ENCODE measurements at places on chromosomes 5 and 9.

DNA sequence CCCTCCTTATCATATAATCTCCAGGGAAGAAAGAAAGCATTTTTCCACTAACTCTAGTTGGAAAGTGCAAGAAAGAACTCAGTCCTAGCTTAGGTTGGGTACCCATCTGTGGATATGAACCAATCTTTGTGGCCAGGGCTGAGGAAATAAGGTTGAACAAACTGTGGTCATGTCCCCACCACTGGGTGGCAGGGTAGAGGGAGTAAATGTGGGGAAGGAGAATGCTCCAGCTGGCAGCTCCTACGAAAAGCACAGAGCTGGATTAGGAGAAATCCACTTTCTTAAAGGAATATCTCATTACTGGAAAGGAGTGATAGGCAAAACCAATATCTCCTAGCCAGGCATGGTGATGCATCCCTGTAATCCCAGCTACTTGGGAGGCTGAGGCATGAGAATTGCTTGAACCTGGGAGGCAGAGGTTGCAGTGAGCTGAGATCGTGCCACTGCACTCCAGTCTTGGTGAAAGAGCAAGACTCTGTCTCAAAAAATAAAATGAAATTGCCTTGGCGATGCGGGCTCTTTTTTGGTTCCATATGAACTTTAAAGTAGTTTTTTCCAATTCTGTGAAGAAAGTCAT lies 175.1 kb downstream of the CCDC192 start:
- DNase-seq: no peak

DNA sequence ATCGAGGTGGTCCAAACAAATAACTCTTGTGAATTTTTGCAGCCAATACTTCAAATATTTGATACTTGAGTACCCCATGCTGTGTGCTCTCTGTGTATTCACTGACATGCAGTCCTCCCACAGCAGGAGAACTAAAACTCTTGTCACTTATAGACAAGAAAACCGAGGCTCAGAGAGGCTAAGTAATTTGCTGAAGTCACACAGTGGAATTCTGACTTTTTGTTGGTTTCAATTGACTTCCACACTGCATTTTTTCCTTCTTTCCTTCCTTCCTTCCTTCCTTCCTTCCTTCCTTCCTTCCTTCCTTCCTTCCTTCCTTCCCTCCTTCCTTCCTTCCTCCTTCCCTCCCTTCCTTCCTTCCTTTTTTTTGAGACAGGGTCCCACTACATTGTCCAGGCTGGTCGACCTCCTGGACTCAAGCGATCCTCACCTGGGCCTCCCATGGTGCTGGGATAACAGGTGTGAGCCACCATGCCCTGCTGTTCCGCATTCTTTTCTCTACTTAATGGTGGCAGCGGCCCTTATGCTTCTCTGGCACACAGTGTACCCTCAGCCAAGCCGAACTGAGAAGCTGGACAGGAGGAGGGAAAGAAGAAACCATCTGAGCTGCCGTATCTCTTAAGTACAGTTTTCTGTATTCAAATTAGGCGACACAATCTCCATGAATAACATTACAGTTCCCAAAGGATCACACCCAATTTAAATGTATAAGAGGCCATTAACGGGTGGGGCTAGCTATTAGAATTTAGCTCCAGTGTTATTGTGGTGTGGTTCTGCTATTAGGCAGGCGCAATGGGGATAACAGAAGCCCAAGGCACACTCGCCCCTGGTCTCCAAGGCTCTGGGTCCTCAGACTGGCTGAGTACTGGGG lies 38.4 kb upstream of the GRHPR start:
- DNase-seq: no peak

- no peak for DNase-seq
Observed at GRCh38 chr5:138102454-138103318, 18.9 kb downstream of the WNT8A start.

DNA sequence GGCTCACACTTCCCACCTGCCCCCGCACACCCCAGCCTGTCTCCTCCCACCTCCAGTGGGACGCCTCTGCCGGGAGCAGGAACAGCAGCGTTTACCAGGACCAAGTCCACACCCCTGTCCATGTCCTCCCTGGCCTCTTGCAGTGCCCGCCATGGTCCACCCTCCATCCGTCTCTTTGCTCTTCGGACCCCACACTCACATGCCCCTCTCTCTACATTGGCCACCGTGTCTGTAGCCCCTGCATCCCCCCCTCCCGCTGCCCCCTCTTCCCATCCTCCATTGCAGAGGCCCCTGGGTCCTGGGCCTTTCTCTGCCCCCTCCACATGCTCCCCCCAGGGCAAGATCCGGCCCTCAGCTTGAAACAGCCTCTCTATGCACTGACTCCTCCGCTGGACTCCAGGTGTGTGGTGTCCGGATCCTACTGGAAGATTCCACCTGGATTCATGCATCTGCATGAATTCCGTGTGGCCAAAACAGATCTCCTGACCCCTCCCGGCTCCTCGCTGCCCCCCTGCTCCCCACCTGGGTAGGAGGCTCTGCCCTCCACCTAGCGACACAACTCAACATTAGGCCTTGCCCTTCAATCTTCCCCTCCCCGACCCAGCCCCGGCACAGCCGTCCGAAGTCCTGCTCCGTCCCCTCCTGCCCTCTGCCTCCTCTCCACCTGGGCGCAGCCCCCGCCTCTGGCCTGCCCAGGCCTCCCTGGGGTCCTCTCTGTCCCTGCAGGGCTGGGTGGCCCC lies 168.5 kb downstream of the OLFM1 start:
- no peak for DNase-seq

DNA sequence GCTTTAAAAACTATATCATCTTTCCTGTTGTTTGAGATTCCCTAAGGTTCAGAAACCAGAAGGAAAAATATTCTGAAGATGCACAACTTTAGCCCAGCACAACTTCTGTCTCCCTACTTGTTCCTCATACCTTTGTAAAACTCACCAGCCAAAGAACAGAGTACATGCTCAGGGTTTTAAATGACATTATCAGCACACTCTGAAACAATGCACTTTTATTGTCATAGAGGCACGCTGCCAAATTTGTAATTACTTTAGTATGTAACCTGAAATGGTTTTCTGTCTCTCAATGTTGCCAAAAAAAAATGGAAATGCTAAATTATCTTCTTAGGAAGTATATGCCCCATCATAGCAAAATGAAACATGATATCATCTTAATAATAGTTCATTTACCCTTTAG lies 383.6 kb upstream of the CDH6 start:
- DNase-seq: no peak

DNA sequence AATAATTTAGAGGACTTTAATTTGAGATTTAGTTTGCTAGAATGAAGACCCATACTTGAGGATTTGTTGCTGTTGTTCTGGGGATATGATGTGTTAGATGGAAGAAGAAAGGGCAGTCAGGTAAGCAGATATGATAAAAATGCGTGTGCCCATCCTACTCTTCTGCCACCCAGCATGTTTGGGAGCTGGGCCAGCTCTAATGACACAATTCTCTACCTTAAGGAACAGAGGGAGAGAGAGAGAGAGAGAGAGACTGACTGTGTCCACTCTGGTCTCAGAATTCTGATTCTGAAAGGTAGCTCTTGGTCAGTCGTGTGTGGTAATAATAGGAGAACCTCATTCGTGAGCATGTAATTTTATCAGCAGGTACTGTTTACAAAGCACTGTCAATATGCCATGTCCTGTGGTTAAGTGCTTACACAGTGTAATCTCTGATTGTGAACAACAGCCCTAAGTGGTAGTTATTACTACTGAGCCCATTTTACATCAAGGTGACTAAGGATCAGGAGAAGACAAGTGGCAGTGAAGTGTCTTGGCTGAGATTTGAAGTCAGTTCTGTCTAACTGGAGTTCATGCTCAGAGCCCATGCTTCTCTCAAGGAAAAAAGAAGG lies 307.4 kb upstream of the SEMA6A start:
- no peak for DNase-seq

DNA sequence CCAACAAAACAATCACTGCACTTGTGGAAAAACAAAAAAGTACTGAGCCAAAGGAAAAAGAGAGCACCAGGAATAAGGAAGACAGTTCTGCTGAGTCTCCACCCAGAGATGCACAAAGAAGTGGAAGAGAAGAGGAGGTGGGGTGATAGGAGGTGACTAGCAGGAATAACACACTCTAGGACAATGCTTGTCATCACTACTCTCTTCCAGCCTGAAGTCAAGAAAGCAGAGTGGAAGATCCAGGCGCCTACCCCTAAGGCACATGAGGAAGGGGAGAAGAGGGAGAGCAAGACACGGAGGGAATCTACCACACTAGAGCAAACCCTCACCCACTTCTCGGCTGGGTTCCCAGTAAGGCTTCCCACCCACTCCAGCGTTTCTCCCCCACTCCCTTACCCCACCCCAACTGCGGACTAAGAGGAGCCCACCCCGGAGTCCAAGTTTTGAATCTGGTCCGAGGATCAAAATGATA lies 1.7 kb downstream of the SLIT3 start:
- no peak for DNase-seq

DNA sequence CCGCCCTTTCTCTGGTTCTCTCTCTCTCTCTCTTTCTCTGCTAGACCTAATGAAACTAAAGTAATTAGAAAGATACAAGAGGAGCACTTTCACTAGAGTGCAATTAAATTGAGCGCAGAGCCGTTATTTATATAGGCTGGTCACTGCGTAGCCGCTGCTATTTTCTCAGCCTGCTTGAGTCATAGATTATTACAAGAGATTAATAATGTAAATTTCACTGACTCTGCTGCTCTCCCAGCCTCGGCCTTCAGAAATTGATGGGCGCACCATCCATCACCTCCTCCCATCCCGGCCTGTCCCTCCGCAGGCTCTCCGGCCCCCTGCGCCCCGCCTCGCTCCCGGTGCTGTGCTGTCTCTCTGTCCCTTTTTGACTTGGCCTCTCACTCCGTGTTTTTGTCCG lies 268.0 kb upstream of the MVB12B start:
- DNase-seq: no peak

DNA sequence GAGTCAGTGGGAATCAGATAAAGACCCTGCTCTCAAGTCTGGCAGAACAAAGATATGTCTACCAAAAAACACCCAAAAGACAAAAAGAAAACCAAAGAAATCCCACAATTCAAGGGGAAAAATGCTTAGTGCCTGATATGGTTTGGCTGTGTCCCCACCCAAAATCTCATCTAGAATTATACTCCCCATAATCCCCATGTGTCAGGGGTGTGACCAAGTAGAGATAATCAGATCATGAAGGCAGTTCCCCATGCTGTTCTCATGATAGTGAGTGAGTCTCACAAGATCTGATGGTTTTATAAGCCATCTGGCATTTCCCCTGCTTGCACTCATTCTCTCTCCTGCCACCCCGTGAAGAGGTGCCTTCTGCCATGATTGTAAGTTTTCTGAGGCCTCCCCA lies 13.4 kb downstream of the FBXO10 start:
- DNase-seq: no peak

- DNase-seq: no peak
Observed at GRCh38 chr9:71353720-71354119, 232.3 kb upstream of the TRPM3 start.

- DNase-seq: no peak
Observed at GRCh38 chr5:172881691-172882370, 47.8 kb downstream of the ERGIC1 start.

DNA sequence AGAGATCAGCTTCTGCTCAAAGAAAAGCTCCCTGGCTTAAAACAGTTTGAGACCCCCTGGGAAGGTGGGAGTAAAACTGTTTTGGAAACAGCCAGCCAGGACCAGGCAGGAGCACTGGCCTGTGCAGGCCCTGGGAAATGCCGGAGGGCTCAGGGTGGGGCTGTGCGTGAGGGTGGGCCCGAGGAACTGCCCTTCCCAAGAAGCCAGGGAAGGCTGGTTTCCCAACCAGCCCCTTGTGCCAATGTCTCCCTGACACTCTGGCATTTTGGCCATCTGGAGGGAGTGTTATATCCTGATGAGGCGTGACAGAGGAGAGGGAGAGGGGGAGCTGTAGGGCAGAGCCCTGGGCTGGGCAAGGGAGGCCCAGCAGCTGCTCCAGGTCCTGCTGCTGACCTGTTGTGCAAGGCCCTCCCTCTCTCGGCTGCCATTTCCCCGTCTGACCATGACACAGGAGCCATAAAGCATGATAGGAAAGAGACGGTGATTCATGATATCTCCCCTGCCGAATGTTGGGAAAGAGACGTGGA lies 16.1 kb downstream of the OLFML2A start:
- DNase-seq: no peak

DNA sequence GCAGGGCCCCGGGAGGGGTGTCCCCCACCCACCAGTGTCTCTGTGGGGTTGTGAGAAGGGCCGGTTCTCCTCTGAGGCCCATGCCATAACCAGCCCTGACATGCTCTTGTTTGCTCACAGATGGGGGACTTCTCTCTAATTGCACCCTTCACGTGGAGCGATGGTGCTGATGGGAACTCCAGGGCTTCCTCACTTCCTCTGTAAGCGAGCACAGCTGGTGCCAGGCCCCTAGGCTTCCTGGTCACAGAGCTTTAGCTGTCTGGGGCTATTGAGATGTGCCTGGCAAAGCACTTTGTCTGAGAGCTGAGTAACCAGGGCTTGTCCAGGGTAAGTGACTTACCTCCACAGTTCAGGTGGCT lies 36.4 kb downstream of the PHF2 start:
- DNase-seq: peak; percentile 20

DNA sequence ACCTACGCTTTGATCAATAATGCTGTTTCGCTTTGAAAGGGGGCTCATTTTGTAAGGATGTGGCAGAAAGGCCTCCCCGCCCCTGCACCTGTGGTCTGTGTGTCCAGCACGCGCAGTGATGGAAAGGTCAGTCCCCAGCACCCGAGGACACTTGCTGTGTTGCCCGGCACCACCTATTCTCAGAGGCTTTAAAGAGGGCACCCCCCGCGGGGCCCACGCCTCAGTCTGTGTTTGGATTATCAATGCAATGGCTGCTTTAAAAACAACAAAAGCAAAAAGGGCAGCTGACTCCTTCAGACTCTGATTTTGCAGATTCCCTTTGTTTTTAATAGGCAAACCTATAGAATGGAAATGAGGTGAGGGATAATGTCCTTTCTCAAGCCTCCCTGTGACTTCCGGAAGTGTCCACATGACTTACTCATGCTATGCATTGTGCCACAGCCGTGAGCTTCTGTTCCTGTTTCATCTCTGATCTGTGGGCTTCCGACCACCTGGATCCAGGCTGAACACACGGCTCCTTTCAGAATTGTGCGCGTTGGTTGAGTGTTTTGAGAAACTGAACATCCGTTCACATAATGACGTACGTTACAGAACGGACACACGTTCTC lies 416.2 kb downstream of the IRX2 start:
- no peak for DNase-seq

DNA sequence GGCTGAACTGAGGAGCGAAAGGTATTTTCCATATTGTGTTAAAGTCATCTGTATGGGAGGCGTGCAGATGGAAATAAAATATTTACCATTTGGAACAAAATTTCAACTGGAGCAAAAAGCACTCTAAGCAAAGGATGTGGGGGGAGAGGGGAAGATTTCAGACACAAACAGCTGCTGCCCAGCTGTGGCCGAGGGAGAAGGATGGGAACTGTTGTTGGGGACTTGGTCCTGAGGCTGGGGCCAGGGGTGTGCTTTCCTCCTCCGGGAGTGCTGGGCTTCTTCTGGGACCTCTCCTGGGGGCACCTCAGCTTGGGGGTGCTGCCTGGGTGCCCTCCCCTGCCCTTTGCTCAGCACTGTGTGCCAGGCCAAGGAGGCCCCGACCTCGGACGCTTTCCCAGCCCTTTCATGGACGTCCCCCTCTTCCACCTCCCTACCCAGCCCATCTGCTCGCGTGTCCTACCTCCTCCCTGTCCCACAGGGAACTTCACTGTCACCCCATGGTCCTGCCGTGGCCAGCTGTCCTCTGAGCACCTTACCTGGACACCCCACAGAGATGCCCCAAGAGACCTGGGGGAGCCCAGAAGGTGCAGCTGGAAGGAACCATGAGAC lies 101.9 kb upstream of the COL5A1 start:
- DNase-seq: no peak

GRCh38 chr9:7358876-7359275 lies 440.7 kb downstream of the DMAC1 start:
- DNase-seq: no peak

Measured in dorsolateral prefrontal cortex (tissue), 122 donors.